ENCODE measurements at places on chromosomes 5 and 9. TPM values are rescaled to one million over a fixed set of nuclear protein-coding genes. Genes with fewer than 3 reads are reported as not detected.

Gene CDO1
- 6.9 TPM for total RNA-seq

Gene CFAP90
- 0.88 TPM for total RNA-seq

Gene NR6A1
- 206 TPM for total RNA-seq

Gene EPB41L4B
- total RNA-seq, result 4.6 TPM

Gene SH3RF2
- total RNA-seq, result 2.2 TPM

Gene ACTL7A
- total RNA-seq, result not detected

Gene EDIL3
- total RNA-seq, result 22.5 TPM

Gene PLAC8L1
- not detected for total RNA-seq

Gene PCDHB4
- 2.3 TPM for total RNA-seq

Gene MYORG
- 58.8 TPM for total RNA-seq

GRCh38 chr9:12464910-12465512 is 228.2 kb upstream of the TYRP1 start:
- H3K36me3 ChIP-seq, result no peaks in the 10 kb centered on the region
- H3K4me1 ChIP-seq, result peaks cover 4% of the 10 kb centered on the region
- no peaks in the 10 kb centered on the region for H3K27me3 ChIP-seq

DNA sequence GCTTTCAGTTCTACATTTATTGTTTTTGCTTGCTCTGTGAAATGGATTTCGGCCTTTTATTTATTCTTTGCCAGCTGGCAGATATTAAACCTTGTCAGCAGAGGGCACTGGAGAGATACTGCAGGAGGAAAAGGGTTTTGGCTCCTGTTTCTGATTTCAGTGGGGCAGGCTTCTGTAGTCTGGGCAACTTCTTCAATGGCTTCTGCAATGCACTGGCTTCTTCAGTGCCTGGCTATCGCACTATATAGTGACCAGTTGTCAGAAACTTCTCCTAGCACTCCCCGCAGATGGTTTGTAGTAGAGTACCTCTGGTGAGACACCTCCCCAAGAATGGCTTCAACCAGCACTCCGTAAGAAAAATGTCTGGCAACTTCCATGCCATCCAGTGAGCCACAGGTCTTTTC is 3.2 kb upstream of the NFX1 start:
- peaks cover 11% of the 10 kb centered on the region for H3K36me3 ChIP-seq
- no peak overlapping the region for H3K27ac ChIP-seq
- H3K27me3 ChIP-seq, result no peaks in the 10 kb centered on the region
- no peak overlapping the region for H3K4me3 ChIP-seq
- H3K4me1 ChIP-seq, result no peaks in the 10 kb centered on the region

DNA sequence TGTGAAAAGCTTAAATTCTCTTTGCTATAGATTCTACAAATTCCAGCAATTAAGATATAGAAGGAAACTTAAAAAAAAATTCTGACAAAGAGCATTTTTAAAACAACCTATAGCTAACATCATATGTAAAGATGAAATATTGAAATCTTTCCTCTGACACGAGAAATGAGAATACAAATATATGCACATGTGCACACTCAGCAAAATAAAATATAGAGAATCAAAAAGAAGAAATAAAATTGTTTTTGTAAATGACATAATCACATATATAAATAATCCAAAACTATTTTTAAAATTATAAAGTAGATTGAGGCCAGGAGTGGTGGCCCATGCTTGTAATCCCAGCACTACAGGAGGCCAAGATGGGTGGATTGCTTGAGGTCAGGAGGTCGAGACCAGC is 265.1 kb downstream of the IRX2 start:
- H3K4me3 ChIP-seq, result no peak overlapping the region
- H3K4me1 ChIP-seq, result no peaks in the 10 kb centered on the region
- H3K27me3 ChIP-seq, result no peaks in the 10 kb centered on the region
- H3K36me3 ChIP-seq, result no peaks in the 10 kb centered on the region

DNA sequence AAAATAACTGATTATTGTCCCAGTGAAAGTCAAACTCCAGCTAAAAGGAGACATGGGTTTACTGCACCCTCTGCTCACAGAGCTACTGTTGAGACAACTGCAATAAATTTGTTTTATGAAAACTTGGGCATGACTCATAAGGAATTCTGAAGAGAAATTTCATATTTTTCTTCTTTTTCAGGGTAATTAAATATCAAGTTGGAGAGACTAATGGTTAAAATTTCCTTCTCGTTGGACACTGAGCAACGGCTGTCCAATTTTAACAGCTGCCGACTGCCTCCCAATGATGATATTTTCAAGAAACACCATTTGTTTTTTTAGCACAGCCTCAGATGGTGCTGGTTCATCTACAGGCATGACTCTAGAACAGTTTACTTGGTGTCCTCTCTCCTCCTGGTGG is 259.2 kb upstream of the RGMB start:
- no peak for DNase-seq
- H3K4me3 ChIP-seq, result no peak overlapping the region
- peaks cover 13% of the 10 kb centered on the region for H3K4me1 ChIP-seq

GRCh38 chr9:127876026-127876763 is 1.3 kb downstream of the AK1 start:
- peaks cover 8% of the 10 kb centered on the region for H3K4me1 ChIP-seq
- no peaks in the 10 kb centered on the region for H3K27me3 ChIP-seq
- H3K4me3 ChIP-seq, result no peak overlapping the region
- H3K27ac ChIP-seq, result peak overlapping the region; percentile 47
- peak; percentile 38 for DNase-seq

DNA sequence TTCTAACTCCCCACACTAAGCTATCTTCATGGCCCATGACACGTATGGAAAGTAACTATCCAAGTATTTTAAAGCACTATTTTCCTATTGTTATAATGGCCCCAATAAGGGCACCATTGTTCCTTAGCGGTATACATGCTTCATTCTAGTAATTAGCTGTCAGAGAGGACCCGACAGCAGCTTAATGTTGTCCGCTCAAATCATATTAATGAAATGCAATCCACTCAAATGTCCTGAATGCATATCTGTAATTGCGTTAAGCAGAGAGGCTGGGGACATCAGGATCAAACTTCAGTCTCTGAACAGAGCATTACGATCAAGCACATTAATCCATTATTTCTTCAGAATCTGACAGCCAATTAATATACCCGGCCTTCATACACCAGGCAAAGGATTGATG is 139.7 kb downstream of the CRB2 start:
- H3K4me1 ChIP-seq, result peaks cover 3% of the 10 kb centered on the region
- H3K27ac ChIP-seq, result no peak overlapping the region
- H3K4me3 ChIP-seq, result no peak overlapping the region

GRCh38 chr5:119190470-119191095 is 119.7 kb downstream of the DMXL1 start:
- peaks cover 36% of the 10 kb centered on the region for H3K36me3 ChIP-seq
- H3K4me1 ChIP-seq, result no peaks in the 10 kb centered on the region
- DNase-seq, result no peak
- no peak overlapping the region for H3K27ac ChIP-seq
- no peaks in the 10 kb centered on the region for H3K27me3 ChIP-seq
- no peak overlapping the region for H3K4me3 ChIP-seq

GRCh38 chr9:123365881-123366528 is 10.0 kb downstream of the CRB2 start:
- H3K36me3 ChIP-seq, result no peaks in the 10 kb centered on the region
- peak; percentile 85 for DNase-seq
- peaks cover 4% of the 10 kb centered on the region for H3K4me1 ChIP-seq
- H3K4me3 ChIP-seq, result no peak overlapping the region

DNA sequence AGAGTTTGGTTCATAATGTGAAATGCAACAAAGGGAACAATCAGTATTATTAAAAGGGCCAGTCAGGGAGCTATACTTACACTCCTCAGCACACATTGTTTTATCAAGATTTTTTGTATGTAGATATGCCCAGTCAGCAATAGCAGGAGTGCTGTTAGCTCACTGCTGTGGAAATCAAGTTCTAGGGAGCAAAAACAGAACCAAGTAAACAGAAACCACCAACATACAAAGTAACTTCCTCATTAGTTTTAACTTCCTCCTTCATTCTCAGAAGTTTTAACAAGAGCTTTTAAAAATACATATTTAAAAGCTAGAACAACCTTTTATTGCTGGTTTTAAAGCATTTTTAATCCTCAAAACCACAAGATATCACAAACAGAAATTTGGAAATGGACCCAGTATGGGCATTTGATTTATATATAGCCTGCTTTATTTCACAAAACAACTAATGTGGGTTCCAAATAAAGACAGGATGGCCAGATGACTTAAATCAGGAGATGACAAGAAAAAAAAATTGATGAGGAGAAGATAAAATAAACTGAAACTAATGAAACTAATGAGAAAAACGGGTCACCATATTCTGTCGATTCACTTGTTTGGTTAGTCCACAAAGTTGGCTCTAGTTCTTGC is 178.5 kb downstream of the ADAMTS12 start:
- H3K4me3 ChIP-seq, result no peak overlapping the region
- H3K36me3 ChIP-seq, result no peaks in the 10 kb centered on the region
- no peak overlapping the region for H3K27ac ChIP-seq
- H3K27me3 ChIP-seq, result no peaks in the 10 kb centered on the region

DNA sequence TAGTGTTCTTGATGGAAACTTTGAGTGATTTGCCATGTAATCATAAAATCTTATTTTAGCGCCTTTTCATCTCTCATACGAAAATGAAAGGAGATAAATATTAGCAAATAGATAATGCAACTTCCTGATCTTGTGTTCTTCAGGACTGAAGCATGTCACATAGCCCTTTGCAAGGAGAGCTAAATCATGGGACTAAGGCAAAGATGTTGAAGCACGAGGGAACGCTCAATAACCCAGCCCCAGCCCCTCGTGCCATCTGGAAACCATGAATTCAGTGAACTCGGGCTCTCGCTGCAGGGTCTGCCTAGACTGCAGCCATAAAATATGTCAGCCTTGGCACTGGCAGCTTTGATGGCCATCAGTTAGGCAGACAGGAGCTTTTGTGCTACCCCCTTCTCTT is 58.2 kb downstream of the F2RL2 start:
- peaks cover 76% of the 10 kb centered on the region for H3K27me3 ChIP-seq
- no peaks in the 10 kb centered on the region for H3K36me3 ChIP-seq
- H3K4me1 ChIP-seq, result no peaks in the 10 kb centered on the region
- DNase-seq, result no peak
- H3K27ac ChIP-seq, result no peak overlapping the region

- no peak overlapping the region for H3K4me3 ChIP-seq
- H3K27me3 ChIP-seq, result no peaks in the 10 kb centered on the region
- H3K27ac ChIP-seq, result no peak overlapping the region
- H3K4me1 ChIP-seq, result no peaks in the 10 kb centered on the region
- DNase-seq, result no peak
- H3K36me3 ChIP-seq, result peaks cover 34% of the 10 kb centered on the region
Measured at GRCh38 chr9:131628459-131629225, 83.3 kb downstream of the PRRT1B start.

DNA sequence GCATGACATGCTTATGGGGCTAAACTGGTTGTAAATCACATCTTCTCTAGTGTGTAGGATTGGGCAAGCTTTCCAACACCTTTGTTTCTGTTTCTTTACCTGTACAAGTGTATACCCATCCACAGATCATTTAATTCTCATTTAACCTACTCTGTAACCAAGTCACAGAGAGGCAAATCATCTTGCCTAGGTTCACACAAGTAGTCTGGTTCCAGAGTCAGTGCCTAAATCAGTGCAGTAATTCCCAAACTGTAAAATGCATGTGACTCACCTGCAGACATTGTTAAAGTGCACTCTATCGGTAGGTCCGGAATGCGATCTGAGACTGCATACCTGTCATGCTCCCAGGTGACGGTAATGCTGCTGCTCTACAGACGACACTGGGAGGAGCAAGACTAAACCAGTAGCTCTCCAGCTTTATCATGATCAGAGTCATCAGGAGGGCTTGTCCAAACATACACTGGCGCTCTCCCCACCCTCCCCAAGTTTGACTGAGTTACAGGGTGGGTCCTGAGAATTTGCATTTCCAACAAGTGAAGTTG is 107.9 kb upstream of the FREM1 start:
- no peak overlapping the region for H3K4me3 ChIP-seq
- peak; percentile 44 for DNase-seq
- H3K27ac ChIP-seq, result no peak overlapping the region
- no peaks in the 10 kb centered on the region for H3K27me3 ChIP-seq
- H3K36me3 ChIP-seq, result no peaks in the 10 kb centered on the region

DNA sequence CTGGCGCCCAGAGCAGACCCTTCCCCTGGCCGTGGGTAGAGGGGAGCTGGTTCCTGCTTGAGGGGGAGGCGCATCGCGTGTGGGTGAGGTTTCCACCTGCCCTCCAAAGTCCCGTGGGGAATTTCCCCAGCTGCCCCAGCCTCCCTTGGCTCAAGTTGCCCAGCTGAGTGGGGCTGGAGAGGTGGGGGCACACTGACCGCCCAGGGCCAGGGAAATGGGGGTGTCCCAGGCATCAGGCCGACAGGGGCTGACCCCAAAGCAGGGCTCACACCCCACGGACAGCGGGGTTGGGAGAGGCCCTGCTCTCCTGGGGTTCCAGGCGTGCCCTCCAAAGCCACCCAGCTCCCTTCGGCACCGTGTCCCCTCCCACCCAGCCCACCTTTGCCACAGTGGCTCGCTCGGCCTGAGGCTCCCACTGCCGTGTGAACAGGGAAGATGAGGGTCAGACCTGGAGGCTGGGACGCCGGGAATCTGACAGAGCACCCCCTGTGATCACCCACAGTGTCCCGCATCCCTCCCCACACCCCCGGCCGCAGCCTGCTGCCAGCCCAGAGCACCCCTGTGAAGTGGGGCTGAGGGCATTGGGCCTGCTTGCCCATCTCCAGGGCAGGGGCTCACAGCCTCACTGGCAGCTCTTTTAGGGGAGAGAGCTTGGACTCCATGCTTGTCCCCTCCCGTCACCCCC is 933 bp upstream of the EGFL7 start:
- no peaks in the 10 kb centered on the region for H3K4me1 ChIP-seq
- no peaks in the 10 kb centered on the region for H3K36me3 ChIP-seq
- H3K27me3 ChIP-seq, result no peaks in the 10 kb centered on the region
- no peak overlapping the region for H3K4me3 ChIP-seq
- DNase-seq, result no peak

- no peak overlapping the region for H3K4me3 ChIP-seq
- H3K36me3 ChIP-seq, result no peaks in the 10 kb centered on the region
- peaks cover 3% of the 10 kb centered on the region for H3K4me1 ChIP-seq
- no peak overlapping the region for H3K27ac ChIP-seq
- H3K27me3 ChIP-seq, result no peaks in the 10 kb centered on the region
Measured at GRCh38 chr9:31916591-31917241, 467.7 kb upstream of the ACO1 start.
